ENCODE measurements at places on chromosomes 3 and 15.

DNA sequence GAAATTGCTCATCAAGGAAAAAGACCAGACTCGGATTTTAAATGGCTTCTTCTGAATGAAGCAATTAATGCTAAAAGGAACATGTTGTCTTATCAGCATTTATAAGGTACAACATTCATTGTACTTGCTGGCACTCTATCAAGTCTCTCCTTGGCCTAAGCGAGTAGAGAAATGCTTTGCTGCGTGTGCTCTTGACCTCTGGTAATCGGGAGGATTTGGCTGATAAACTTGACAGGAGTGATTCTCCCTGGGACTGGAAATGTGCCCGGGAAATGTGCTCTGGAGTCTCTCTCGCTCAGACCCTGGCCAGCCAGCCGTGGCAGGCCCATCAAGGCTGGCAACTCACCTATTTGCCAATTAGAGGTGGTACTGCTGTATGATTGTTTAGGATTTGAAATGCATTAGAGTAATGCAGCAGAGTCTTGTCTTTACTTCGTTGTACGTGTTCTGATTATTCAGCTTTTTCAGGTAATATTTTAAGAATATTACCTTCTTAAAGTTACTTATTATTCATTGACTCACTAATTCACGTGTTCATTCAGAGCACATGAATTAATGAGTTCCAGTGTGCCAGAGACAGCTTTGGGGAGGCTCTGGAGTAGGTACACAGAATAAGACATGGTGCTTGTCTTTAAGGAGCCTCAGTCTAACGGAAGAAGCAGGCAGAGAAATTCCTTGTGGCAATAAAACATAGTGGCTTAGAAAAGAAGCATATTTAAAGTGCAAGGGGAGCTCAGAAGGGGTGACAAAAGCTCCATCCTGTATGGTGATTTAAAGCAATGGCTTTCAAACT is 48.0 kb upstream of the TPRG1 start:
- DNase-seq: no peak

DNA sequence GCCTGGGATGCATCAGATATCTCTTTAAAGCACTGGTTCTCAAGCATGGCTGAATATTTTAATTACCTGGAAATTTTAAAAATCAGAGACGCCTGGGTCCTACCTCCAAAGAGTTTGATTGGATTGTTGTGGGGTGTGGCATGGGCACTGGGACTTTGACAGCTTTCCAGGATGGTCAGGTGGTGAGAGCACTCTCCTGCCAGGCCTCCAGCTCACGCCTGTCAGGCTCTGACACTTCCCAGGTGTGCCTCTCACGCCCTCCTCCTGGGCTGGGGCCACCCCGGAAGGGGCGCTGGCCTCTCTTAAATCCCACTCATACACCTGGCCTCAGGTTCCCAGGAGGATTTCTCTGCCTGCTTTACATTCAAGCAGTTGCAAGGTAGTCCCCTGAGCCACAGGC is 48.5 kb downstream of the AMOTL2 start:
- no peak for DNase-seq

DNA sequence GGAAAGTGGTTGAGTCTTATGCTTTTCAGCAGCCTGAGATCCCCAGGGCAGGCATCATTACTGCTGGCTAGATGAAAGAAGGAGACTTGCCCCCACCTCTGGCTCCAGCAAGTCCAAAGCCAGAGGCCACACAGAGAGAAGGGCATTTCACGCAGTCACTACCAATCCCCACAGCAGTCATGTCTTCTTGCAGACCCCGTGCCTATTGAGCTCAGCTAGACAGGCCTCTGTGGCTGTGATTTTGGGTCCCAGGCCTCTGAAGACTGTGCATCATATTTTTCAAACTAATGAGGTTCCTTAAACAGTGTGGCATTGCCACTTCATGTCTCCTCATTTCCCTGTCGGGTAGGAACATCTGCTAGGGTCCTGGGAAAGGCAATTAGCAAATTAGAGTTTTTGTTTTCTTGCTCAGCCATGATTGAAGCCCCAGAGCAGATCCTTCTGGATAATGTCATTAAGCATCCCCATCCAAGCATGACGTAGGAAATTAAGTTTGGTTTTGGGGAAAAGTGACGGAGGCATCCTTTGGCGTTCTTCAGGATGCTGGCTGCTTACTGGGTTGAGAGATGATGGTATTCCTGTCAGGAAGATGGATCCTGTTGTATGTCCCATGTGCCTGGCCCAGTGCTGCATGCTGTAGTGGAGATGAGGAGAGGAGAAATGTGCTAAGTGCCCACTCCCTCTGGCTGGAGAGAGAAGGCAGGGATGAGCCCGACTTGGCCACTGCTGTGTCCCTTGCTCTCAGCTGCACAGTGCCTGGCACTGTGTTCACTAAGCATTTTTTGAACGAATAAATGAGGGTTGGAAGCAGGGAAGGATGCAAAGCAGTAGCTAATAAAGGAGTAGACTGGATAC is 7.0 kb downstream of the SPSB4 start:
- DNase-seq: no peak

- no peak for DNase-seq
Measured at GRCh38 chr3:63706321-63707085, 54.0 kb downstream of the SNTN start.

DNA sequence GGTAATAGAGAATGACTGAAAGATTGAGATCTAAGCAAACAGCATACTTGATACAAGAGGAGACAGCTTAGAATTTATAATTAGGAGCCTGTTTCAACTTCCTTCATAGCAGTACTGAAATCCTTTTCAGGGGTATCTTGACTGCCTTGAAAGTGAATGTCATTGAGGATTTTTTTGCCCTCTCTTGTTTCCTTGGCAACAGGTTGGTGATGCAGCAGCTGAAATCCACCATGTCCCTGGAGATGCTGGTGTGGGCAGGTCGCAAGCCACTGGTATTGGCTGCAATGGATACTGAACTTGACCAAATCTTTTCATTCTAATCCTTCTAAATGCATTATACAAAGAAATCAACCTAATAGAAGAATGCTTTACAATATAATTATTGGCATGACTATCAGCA is 59.3 kb upstream of the GAP43 start:
- no peak for DNase-seq

DNA sequence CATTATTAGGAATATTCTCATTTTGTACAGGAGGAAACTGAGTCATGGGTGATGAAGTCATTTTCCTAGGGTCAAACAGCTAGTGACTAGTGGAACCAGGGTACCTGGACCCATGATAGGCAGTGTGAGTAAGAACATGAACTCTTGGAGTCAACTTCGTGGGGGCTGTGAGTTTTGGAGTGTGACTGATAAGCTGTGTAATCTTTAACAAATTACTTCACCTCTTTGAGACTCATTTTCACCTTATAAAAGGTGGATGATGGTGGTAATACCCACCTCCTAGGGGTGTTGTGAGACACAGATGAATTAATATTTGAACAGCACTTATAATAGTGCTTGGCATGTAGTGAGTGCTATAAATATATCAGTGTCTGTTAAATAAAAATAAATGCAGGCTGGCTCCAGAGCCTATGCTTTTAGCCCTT is 9.1 kb downstream of the SEMA6D start:
- no peak for DNase-seq

DNA sequence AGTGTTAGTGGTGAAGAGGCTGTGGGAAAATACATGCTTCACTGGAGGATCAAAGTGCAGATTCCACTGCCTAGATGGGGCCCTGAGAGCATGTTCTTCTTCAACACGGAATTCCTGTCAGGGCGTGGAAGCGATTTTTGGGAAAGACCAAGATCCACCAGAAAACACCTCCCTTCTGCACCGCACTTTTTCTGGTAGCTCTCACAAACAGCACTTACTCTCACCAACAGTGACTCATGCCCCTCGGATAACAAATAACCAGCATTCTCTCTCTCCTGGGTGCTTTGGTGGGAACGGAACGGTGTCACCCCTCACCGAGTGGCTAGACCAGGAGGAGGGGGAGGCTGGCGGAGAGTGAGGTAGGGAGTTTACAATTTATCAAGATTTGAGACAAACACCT is 40.1 kb downstream of the ADAMTSL3 start:
- DNase-seq: no peak

- DNase-seq: no peak
Measured at GRCh38 chr3:42803414-42804105, 730 bp downstream of the HIGD1A start.

- no peak for DNase-seq
Measured at GRCh38 chr15:68265081-68265480, 12.5 kb upstream of the FEM1B start.

- no peak for DNase-seq
Measured at GRCh38 chr15:32113224-32113623, 82.9 kb downstream of the CHRNA7 start.

DNA sequence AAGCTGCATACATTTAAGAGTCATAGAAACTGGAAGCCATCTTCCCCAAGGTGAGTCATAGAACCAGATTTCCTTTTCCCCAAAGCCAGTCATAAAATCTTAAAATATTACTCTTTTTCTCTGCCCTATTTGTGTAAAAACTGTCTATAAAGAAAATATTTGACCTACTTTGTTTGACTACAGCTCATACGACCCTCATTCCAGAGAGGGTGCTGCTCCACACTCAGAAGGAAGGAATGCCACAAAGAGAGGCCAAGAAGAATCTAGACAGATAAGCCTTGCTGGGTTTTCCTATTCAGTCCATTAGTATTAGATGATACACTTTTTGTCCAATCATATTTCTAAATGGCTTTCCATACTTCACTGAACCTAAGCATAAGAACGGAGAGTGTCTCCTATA is 671.6 kb upstream of the SGO1 start:
- no peak for DNase-seq

DNA sequence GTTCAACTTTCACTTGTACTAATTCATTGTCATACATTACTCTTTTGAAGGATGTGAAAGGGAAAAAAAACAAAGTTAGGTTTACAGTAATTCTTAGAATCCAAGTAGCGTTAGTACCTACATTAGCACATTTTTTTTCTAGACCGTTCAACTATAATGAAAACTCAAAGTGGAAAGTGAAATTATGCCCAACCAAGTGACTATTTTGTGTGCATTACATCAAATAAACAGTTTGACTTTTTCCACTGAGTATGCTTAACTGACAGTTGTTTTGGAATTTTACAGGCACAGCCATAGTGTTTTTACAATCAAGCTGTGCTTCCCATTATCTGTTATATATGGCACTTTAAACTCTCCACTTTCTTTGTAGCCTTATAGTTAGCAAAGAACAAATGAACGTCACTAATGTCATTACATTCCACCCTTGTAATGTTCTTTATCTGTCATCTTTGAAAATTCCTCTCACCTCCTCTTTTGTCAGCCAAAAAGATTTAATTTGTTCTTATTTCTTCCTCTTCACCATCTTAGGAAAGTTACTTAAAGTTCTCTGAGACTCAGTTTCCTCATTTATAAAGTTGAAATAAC is 142.3 kb upstream of the SOX2 start:
- no peak for DNase-seq

- no peak for DNase-seq
Measured at GRCh38 chr3:37163262-37164015, 10.9 kb downstream of the LRRFIP2 start.

- DNase-seq: no peak
Measured at GRCh38 chr15:52862677-52863076, 72.5 kb upstream of the ONECUT1 start.

DNA sequence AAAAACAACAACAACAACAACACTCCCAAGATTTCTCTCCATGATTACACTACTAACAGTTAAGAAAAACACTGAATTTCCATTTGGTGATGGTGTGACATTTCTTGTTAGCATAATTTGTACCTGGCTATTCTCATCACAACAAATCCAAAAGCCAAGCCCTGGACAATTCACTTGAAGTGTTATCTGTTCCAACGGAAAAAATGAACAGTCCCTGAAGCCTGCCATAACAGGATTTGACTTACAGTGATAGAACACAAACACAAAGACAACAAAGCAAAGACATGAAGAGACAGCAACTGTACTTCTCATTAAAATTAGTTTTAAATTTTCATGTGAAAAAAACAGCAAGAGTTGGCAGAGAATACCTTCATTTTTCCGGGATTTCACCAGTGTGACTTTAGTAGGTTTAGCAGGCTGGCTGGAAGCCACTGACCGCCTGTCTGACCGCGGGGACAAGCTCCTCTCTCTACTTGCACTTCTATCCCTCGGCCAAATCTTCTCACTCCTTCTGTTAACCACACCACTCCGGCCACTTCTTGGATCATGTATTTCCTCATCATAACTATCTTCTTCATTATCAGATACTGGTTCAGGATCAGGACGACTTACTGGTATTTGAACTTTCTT is 56.3 kb downstream of the TJP1 start:
- no peak for DNase-seq

- DNase-seq: no peak
Measured at GRCh38 chr3:117346901-117347300, 637.3 kb downstream of the TUSC7 start.

DNA sequence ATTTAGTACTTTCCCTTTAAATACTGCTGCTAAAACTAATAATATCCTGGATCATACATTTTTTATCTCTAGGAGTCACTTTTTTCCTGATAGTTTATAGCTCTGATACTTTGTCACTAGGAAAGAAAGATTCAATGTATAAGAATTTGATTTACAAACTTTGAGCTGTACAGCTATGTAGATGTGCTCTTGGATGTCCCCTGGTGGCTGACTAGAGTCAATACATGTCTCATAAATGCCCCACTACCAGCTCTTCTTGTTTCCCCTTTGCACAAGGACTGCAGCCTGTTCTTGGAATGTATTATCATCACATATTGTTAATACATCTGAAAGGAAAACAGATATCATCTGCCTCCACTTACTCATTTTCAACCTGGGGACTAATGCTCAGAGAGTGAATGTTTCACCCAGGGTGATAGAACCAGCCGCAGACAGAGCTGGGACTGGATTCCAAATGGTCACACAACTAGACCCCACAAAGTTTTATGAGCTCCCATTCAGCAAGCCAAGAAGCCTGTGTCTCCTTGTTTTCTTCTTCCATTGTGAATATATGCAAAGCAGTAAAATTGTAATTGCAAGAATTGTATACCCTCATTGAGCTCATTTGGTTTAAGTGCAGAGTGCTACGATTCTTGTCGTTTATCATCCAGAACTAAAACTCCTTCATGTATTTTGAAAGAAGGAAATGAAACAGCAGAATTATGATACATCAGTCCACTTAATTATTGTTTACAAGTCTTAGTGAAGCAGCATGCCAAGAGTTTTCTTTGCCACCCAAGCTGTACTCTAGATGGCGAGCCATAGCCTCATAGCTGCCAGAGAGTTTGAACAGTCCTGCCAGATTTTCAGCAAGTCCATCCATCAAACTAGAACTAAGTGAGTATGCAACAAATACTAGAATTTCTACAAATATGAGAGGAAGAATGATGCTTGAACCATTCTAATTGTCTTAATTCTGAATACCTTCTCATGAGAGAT is 261.6 kb upstream of the LMCD1 start:
- DNase-seq: no peak

All from stimulated activated CD4-positive, alpha-beta T cell treated with anti-CD3 and anti-CD28 coated beads, Interleukin-1b, Interleukin-23, amount 100 ng/mL, for 1 hour (primary cell).